Pancreas (tissue), 10 donors: ENCODE measurements at places on chromosomes 11 and 22. TPM values are rescaled to one million over a fixed set of nuclear protein-coding genes. Genes with fewer than 3 reads are reported as not detected.
A peak's percentile ranks its signal among the peaks of the same experiment; 100 is the strongest.

DNA sequence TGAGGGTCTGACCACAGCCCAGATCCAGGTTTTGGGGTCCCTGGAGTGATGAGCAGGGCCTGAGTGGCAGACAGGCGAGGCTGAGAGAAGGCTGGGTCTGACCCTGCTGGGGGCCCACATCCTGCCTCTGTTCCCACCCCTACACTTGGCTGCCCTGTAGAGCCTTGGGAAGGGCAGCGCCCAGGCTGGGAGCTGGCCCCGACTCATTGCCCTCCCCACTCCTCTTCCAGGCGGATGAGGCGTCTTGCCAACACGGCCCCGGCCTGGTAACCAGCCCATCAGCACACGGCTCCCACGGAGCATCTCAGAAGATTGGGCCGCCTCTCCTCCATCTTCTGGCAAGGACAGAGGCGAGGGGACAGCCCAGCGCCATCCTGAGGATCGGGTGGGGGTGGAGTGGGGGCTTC is 4.9 kb downstream of the DERL3 start:
- peaks cover 13% of the 10 kb centered on the region for H3K4me1 ChIP-seq
- peak; percentile 68 for DNase-seq
- H3K4me3 ChIP-seq, result no peak overlapping the region
- H3K27me3 ChIP-seq, result no peaks in the 10 kb centered on the region

- no peak overlapping the region for H3K27ac ChIP-seq
- DNase-seq, result no peak
- no peaks in the 10 kb centered on the region for H3K4me1 ChIP-seq
- H3K4me3 ChIP-seq, result no peak overlapping the region
- H3K27me3 ChIP-seq, result no peaks in the 10 kb centered on the region
Observed at GRCh38 chr22:46907241-46908215, 145.1 kb downstream of the TBC1D22A start.

DNA sequence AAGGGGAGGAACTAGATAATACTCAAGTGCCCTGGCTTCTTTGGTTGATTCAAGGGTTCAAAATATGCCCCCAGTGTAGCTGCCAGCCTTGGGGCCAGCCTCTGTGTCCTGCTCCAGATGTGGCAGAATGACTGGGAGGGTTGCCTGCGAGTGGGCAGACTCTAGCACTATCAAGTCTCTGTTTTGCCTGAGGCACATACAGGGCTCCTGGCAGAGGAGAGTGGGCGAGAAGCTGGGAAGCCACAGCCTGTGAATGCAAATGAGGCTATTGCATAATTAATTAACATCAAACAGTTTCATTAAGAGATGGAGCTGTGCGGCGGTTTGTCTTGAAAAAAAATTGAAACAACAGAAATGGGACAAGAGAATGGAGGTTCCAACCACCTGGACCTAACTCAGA is 50.8 kb downstream of the BUD13 start:
- DNase-seq, result no peak
- no peaks in the 10 kb centered on the region for H3K27me3 ChIP-seq
- H3K27ac ChIP-seq, result no peak overlapping the region
- no peak overlapping the region for H3K4me3 ChIP-seq

Gene CD81
- 181 TPM for total RNA-seq

GRCh38 chr11:17922416-17922788 is 90.4 kb downstream of the SERGEF start:
- DNase-seq, result no peak
- H3K27me3 ChIP-seq, result no peaks in the 10 kb centered on the region
- H3K4me3 ChIP-seq, result no peak overlapping the region
- H3K36me3 ChIP-seq, result no peaks in the 10 kb centered on the region

Gene BID
- 4.5 TPM for total RNA-seq

DNA sequence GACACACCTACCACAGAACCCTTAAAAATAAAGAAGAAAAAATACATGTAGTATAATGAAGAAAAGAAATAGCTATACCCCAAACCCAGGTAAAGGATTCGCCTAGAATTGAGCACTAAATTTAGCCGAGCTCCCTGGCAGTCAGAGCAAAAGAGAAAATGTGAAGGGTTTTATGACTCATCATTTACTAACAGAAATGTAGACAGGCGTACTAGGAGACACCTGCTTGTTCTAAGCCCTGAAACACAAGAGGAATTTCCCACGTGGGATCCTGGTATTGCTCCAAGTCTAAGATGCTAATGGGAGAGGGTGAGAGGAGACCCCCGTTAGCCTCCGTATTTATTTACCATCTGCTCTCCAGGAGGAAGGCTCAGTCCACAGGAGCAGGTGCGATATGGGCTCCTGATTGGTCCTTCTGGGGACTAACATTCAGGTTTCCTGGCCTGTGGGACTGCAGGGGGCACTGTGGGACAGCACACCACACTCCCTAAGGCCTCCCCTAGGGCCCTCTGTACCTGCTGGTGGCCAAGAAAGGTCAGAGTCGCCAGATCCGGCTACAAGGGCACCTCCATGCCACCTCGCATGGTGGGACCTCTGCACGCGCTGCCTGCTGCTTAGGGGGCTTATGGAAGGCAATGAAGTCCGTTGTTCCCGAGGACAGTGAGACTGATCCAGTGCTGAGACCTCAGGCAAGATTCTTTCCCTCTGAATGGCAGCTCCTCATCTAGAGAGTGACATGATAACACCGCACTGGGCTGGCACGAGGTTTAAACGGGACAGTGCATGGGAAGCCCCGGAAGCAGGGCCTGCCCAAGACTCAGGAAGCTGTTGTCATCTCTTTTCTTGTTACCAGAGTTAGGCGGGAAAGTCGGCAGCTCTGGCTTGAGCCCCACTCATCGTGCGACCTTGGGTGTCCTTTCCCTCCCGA is 25.8 kb downstream of the KCNC1 start:
- no peak overlapping the region for H3K27ac ChIP-seq
- peak; percentile 41 for DNase-seq
- H3K27me3 ChIP-seq, result no peaks in the 10 kb centered on the region
- no peaks in the 10 kb centered on the region for H3K36me3 ChIP-seq
- no peak overlapping the region for H3K4me3 ChIP-seq
- no peaks in the 10 kb centered on the region for H3K4me1 ChIP-seq

DNA sequence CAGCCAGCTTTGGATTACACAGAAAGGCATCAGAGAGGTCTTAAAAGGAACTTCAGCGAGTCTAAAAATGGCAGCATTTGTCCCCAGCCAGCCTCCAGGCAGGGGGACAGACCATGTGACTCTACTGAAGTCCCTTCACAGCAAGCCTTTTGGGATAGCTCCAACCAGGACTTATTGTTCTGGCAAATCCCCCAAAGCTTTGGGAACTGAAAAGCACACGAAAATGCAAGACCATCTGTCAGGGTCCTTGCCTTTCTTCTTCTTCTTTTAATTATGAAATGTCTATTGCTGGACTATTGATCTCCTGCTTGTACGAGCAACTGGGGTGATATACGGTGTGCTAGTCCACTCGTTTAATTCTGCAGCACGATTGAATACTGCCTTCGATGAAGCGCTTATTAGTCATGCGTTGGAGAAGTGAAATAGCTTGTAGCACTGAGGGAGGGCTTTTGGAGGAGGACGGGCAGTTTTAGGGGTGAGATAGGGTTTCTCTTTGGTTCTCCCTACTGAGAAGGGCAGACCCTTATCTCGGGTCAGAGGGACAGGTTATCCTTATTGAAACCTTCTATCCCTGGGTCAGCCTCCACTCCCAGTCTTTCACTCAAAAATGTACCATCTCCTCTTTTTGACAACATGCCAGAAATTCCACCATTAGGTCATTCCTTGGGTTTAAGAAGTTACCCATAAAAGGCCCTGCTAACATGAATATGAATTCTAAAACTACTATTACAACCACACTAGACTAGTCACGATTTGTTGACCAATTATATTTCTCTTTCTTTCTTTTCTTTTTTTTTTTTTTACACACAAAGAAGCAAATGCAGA is 416.4 kb downstream of the MIAT start:
- no peaks in the 10 kb centered on the region for H3K4me1 ChIP-seq
- no peaks in the 10 kb centered on the region for H3K36me3 ChIP-seq
- H3K4me3 ChIP-seq, result no peak overlapping the region
- no peak overlapping the region for H3K27ac ChIP-seq

GRCh38 chr22:44554411-44554810 is 56.4 kb upstream of the RTL6 start:
- H3K27me3 ChIP-seq, result no peaks in the 10 kb centered on the region
- H3K36me3 ChIP-seq, result no peaks in the 10 kb centered on the region
- no peak for DNase-seq
- no peaks in the 10 kb centered on the region for H3K4me1 ChIP-seq
- H3K4me3 ChIP-seq, result no peak overlapping the region
- H3K27ac ChIP-seq, result no peak overlapping the region
